ENCODE measurements at places on chromosomes 3 and 15.

GRCh38 chr3:127758013-127758412, 64.3 kb downstream of the MGLL start:
- DNase-seq, result no peak

- DNase-seq, result no peak
Observed at GRCh38 chr3:52222319-52223221, 2.9 kb downstream of the TLR9 start.

- no peak for DNase-seq
Observed at GRCh38 chr3:10666621-10667020, 149.4 kb upstream of the SLC6A11 start.

GRCh38 chr3:71681224-71681668, 44.0 kb downstream of the EIF4E3 start:
- no peak for DNase-seq

DNA sequence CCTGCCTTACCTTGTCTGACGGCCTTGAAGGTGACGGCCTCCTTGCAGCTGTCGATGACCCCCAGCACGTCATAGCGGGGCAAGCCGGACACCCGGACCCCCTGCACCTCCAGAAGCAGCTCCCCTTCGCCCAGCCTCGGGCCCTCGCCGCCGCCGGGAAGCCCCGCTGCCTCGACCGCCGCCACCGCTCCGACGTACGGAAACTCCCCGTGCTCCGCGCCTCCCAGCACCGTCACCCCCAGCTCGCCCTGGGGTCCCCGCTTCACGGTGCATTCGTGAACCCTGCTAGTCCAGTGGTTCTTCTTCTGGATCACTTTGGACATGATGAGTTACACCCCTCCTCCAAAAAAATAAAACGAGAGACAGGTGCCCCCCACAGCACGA, 740 bp downstream of the MAGI1 start:
- DNase-seq, result no peak
